ENCODE measurements at places on chromosomes 5 and 9.

GRCh38 chr5:54296386-54296785 is 14.0 kb downstream of the ARL15 start:
- no peak for DNase-seq

DNA sequence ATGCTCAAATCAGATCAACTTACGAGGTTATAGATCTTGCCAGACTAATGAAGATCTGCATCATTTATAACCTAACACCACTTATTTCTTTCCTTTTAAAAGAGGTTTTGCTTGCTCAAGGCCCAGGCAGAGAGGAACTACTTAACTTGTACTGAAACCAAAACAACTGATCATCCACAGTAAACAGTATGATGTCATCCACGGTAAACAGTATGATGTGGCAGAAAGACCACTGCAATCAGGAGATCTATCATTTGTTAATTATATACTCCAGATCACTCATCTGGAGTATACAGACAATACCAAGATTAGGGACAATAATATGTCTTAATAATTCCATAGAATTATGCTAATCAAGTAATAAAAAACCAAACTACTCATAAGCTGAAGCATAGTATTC is 116.8 kb downstream of the ADAMTS6 start:
- DNase-seq: no peak

GRCh38 chr9:114524247-114524681 is 19.0 kb upstream of the WHRN start:
- peak; percentile 61 for DNase-seq

- DNase-seq: no peak
These were observed 47.6 kb downstream of the RGS3 start for GRCh38 chr9:113511047-113511521.

GRCh38 chr5:155106221-155106620 is 92.7 kb downstream of the KIF4B start:
- no peak for DNase-seq

DNA sequence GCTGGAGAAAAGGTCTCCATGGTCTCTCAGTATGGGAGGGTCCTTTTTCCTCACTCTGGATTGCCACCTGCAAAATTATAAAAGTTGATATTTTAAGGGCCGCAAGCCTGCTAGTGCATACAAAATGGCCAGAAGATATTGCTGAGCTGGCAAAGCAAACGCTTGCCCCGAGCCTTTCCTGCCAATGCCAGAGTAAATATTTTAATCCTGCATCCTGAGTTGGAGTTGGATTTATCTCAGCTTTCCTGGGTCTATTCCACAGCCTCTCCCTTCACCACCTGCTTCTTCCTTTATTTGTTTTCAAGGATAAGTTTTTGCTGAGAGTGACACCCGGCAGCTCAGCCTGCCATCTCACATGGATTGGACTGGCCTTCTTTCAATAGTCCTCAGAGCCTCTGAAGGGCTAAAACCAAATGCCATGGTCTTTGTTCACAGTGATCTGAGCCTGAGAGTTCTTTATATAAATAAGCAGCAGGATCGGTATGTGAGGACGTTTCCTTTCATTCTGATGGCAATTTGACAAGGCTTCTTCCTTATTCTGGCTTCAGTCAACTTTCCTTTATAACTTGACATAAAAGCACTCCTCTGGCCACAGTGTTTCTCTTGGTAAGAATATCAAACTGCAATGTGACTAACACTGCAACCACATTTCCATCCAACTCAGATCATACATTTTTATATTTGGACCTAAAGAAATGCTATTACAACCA is 170.1 kb downstream of the ADAMTS12 start:
- peak; percentile 24 for DNase-seq

- DNase-seq: no peak
These were observed 381.6 kb downstream of the EFNA5 start for GRCh38 chr5:107289030-107289714.

- DNase-seq: no peak
These were observed 20.5 kb upstream of the SHB start for GRCh38 chr9:38089387-38090165.

- no peak for DNase-seq
These were observed 19.9 kb downstream of the RXRA start for GRCh38 chr9:134346151-134346550.

DNA sequence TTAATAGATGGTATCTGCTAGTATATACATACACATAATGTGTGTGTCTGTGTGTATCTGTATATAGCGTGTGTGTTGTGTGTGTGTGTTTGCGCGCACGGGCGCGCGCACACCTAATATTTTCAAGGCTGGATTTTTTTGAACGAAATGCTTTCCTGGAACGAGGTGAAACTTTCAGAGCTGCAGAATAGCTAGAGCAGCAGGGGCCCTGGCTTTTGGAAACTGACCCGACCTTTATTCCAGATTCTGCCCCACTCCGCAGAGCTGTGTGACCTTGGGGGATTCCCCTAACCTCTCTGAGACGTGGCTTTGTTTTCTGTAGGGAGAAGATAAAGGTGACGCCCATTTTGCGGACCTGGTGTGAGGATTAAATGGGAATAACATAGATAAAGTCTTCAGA is 757 bp downstream of the FXN start:
- no peak for DNase-seq

GRCh38 chr9:124284237-124284831 is 26.6 kb downstream of the NEK6 start:
- DNase-seq: no peak

All from fibroblast of skin of right quadriceps (primary cell).